ENCODE measurements at places on chromosomes 12 and 14. TPM values are rescaled to one million over a fixed set of nuclear protein-coding genes. Genes with fewer than 3 reads are reported as not detected.

DNA sequence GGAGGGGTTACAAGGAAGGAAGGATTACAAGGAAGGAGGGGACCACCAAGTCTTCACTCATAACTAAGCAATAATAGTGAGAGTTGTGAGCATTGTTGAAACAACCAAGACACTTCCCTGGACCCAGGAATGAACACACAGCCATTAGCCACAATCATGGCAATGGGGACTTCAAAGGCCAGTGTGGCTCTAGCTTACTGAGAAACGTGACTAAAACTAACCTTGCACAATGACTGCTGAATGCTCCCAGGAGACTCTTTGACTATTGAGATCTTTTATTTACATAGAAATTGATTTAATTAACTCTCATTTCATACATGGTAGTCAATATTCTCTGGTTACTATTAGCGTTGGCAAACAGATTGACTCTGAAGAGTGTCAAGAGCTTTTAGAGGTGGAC is 263.0 kb upstream of the SOX5 start:
- no peaks in the 10 kb centered on the region for H3K4me1 ChIP-seq
- no peak for DNase-seq
- H3K27ac ChIP-seq: no peak overlapping the region
- no peak overlapping the region for H3K4me3 ChIP-seq

GRCh38 chr12:89016970-89017778 is 335.1 kb downstream of the DUSP6 start:
- DNase-seq: peak; percentile 90
- no peaks in the 10 kb centered on the region for H3K36me3 ChIP-seq
- H3K27me3 ChIP-seq: no peaks in the 10 kb centered on the region
- no peak overlapping the region for H3K27ac ChIP-seq

GRCh38 chr12:527729-528128 is 68.0 kb downstream of the B4GALNT3 start:
- no peak for DNase-seq
- H3K4me1 ChIP-seq: peaks cover 8% of the 10 kb centered on the region
- H3K27ac ChIP-seq: no peak overlapping the region
- H3K36me3 ChIP-seq: no peaks in the 10 kb centered on the region
- no peaks in the 10 kb centered on the region for H3K27me3 ChIP-seq
- no peak overlapping the region for H3K4me3 ChIP-seq

DNA sequence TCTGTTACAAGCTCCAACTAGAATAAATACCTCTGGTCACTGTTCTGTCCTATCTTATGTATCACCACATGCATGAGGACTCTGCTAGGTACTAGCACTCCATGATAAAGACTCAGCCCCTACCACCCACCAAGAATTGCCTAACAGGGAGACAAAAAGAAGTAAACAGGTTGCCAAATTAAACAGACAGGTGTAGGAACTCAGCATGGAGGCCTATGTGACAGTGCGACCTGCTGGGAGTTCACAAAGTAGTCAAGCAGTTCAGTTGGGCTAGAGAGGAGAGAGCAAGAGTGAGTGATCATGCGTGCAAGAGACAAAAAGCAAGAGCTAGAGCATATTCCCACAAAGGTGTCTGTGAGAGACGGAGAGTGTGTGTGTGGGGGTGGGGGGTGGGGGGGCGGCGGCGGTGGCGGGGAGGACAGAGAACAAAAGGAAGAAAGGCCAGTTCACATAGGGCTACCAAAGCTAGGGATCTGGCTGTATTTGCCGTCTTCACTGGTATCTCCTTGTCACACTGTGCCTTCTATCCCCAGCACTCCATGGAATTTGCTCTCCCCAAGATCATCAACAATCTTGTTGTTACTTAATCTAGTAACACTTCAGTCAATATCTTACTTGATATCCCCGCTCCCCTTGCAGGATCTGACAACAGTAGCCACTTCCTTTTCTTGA is 81.2 kb downstream of the SPPL3 start:
- H3K27me3 ChIP-seq: no peaks in the 10 kb centered on the region
- no peak overlapping the region for H3K27ac ChIP-seq
- no peak overlapping the region for H3K4me3 ChIP-seq
- no peaks in the 10 kb centered on the region for H3K4me1 ChIP-seq

- no peaks in the 10 kb centered on the region for H3K27me3 ChIP-seq
- H3K4me3 ChIP-seq: no peak overlapping the region
- no peaks in the 10 kb centered on the region for H3K4me1 ChIP-seq
- no peak overlapping the region for H3K27ac ChIP-seq
- H3K36me3 ChIP-seq: no peaks in the 10 kb centered on the region
Observed at GRCh38 chr14:87960013-87960787, 32.8 kb downstream of the GALC start.

- peaks cover 36% of the 10 kb centered on the region for H3K4me1 ChIP-seq
- H3K36me3 ChIP-seq: no peaks in the 10 kb centered on the region
- no peak overlapping the region for H3K27ac ChIP-seq
- H3K27me3 ChIP-seq: no peaks in the 10 kb centered on the region
- DNase-seq: no peak
- H3K4me3 ChIP-seq: no peak overlapping the region
Observed at GRCh38 chr12:46526233-46526632, 153.7 kb upstream of the SLC38A2 start.

GRCh38 chr12:67453191-67453590 is 184.0 kb downstream of the CAND1 start:
- H3K36me3 ChIP-seq: no peaks in the 10 kb centered on the region
- peaks cover 10% of the 10 kb centered on the region for H3K4me1 ChIP-seq
- H3K4me3 ChIP-seq: no peak overlapping the region
- no peak overlapping the region for H3K27ac ChIP-seq

- no peaks in the 10 kb centered on the region for H3K36me3 ChIP-seq
- no peaks in the 10 kb centered on the region for H3K27me3 ChIP-seq
- H3K4me3 ChIP-seq: no peak overlapping the region
- H3K27ac ChIP-seq: peak overlapping the region; percentile 66
- DNase-seq: peak; percentile 78
- peaks cover 35% of the 10 kb centered on the region for H3K4me1 ChIP-seq
Observed at GRCh38 chr12:92424338-92424737, 278.5 kb upstream of the PLEKHG7 start.

DNA sequence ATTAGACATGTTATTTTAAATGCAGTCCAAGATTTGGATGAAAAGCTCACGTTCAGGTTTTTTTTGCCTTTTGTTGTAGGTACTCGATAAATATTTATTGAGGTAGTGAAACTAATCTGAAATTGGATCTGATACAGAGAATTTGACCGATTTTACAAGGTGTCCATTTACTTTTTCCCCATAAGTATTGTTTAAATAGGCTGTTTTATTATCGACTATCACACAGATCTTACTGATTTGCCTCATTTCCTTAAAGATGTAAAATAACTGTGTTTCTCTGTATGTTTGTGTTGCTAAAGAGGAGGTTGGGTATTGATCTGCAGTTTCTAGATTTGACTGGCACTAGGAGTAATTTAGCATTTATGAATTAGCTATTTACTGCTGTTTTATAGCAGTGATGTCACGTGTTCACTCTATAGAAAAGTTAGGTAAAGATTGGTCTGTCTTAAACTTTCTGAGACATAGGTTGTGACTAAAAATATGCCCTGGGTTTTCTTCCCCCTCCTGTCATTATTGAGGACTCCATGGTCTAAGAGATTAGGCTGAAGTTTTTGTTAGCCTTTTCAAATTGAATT is 3.5 kb downstream of the RAP1B start:
- H3K27ac ChIP-seq: no peak overlapping the region
- peak; percentile 16 for DNase-seq
- H3K4me1 ChIP-seq: peaks cover 53% of the 10 kb centered on the region
- no peaks in the 10 kb centered on the region for H3K27me3 ChIP-seq
- peak overlapping the region; percentile 91 for H3K4me3 ChIP-seq

DNA sequence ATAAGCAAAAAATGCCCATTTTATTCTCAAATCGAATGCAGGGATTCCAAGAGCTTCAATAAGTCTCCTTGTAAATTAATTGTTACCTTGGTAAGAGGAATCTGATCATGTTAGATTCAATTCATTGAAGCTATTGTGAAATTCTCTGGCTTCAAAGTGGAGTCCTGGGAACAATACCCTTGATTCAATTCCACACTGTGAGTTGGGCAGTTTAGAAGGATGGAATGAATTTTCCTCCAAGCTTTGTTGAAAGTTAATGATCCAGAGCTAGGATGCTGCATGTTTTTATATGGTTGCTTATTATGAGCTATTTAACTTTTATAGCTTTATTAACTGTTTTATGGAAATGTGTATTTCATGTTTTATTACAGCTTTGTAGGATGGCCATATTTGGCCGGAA is 89.9 kb upstream of the IGF1 start:
- no peaks in the 10 kb centered on the region for H3K36me3 ChIP-seq
- no peak for DNase-seq

Gene IFNG-AS1
- not detected for total RNA-seq

Gene GPR162
- total RNA-seq: not detected

Gene GZMH
- total RNA-seq: not detected

Gene KRT79
- 0.46 TPM for total RNA-seq

Gene POMT2
- total RNA-seq: 57.6 TPM

Gene WSCD2
- not detected for total RNA-seq

Gene KRT8
- 719 TPM for total RNA-seq

Gene TOMM20L
- total RNA-seq: not detected

Gene TAOK3
- total RNA-seq: 15.9 TPM

Gene OVCH1
- not detected for total RNA-seq
